ENCODE measurements at places on chromosomes 2 and 18. TPM values are rescaled to one million over a fixed set of nuclear protein-coding genes. Genes with fewer than 3 reads are reported as not detected.

DTNA gene
- not detected for polyA plus RNA-seq

ALK gene
- not detected for polyA plus RNA-seq

VAMP5 gene
- polyA plus RNA-seq, result 49.1 TPM

CIAO1 gene
- polyA plus RNA-seq, result 94.2 TPM

CHRNA1 gene
- polyA plus RNA-seq, result not detected

- no peaks in the 10 kb centered on the region for H3K27me3 ChIP-seq
- DNase-seq, result no peak
- H3K36me3 ChIP-seq, result no peaks in the 10 kb centered on the region
Observed at GRCh38 chr2:147490401-147491261, 354.2 kb upstream of the ACVR2A start.

DNA sequence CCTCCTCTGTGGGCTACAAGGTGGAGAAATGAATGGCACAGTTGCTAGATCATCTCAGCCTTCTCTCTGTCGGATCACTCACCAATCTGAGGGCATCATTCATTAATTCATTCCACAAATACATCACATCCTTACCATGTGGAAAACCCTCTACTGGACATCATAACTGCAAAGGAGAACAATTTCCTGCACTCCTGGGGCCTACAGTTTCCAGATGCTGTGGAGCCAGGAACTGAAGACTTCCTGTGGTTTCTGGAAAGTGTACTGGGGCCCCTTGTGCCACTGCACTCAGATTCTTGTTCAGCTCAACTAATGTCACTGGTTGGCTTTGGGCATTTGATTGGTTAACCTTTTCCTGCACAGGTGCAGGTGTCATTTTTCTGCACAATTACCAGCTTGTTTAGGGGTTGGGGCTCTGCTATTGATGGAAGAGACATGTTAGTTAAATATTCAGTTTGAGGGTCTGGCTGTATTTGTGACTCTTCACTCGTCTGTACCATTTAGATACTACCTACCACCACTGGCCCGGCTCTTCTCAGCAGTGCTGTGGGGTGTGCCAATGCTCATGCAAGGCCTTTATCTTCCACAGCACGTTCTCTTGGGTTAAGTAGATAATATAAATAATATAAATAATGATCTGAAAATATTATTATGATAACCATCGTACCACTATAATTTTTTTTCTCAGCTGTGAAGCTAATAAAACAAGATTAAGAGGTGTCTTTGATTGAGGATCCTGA, 427.3 kb downstream of the TSN start:
- no peak for DNase-seq
- H3K27ac ChIP-seq, result no peak overlapping the region
- no peaks in the 10 kb centered on the region for H3K36me3 ChIP-seq

DNA sequence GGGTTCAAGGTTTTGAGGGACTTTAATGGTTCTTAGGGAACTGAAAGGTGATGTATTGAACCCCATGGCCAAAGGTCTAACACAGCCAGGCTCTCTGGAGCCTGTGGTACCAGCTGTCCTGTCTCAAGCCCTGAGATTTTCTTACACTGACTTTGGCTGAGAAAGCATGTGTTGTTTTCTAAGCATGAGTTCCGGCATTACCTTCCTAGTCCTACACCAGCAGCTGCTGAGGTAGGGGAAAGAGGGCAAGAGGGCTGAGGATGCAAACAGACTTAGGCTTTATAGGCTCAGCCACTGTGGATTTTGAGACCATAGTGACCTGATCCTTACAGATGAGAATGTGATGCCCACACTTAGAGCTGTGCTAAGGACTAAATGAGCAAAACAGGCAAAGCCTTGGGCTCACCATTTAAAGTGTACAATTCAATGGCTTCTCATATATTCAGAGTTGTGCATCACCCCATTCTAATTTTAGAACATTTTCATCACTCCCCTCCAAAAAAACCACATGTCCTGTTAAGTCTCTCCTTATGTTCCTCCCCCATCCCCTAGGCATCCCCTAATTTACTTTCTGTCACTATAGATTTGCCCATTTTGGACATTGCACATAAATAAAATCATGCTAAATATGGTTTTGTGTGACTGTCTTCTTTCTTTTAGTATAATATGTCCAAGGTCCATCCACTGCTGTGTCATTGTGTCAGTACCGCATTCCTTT, 99.7 kb upstream of the OTOS start:
- H3K27ac ChIP-seq, result no peak overlapping the region
- no peaks in the 10 kb centered on the region for H3K4me1 ChIP-seq
- no peak overlapping the region for H3K4me3 ChIP-seq
- H3K36me3 ChIP-seq, result no peaks in the 10 kb centered on the region

GRCh38 chr2:30738141-30738911, 68.9 kb downstream of the CAPN13 start:
- DNase-seq, result no peak
- H3K27ac ChIP-seq, result no peak overlapping the region
- H3K27me3 ChIP-seq, result peaks cover 10% of the 10 kb centered on the region
- H3K4me1 ChIP-seq, result no peaks in the 10 kb centered on the region
- no peak overlapping the region for H3K4me3 ChIP-seq

GRCh38 chr18:78396077-78396476, 583.5 kb upstream of the SALL3 start:
- DNase-seq, result no peak
- no peaks in the 10 kb centered on the region for H3K4me1 ChIP-seq

- no peaks in the 10 kb centered on the region for H3K36me3 ChIP-seq
- H3K4me1 ChIP-seq, result no peaks in the 10 kb centered on the region
- no peak overlapping the region for H3K27ac ChIP-seq
- H3K4me3 ChIP-seq, result no peak overlapping the region
Observed at GRCh38 chr18:3910512-3910911, 460.5 kb downstream of the TGIF1 start.

- H3K27ac ChIP-seq, result no peak overlapping the region
- peaks cover 57% of the 10 kb centered on the region for H3K27me3 ChIP-seq
- no peak for DNase-seq
- peaks cover 37% of the 10 kb centered on the region for H3K4me1 ChIP-seq
Observed at GRCh38 chr18:57075716-57076400, 71.0 kb upstream of the BOD1L2 start.

- no peak overlapping the region for H3K27ac ChIP-seq
- no peaks in the 10 kb centered on the region for H3K36me3 ChIP-seq
- H3K4me1 ChIP-seq, result no peaks in the 10 kb centered on the region
- H3K4me3 ChIP-seq, result no peak overlapping the region
- DNase-seq, result no peak
- H3K27me3 ChIP-seq, result peaks cover 6% of the 10 kb centered on the region
Observed at GRCh38 chr2:103159018-103159417, 397.2 kb downstream of the TMEM182 start.

DNA sequence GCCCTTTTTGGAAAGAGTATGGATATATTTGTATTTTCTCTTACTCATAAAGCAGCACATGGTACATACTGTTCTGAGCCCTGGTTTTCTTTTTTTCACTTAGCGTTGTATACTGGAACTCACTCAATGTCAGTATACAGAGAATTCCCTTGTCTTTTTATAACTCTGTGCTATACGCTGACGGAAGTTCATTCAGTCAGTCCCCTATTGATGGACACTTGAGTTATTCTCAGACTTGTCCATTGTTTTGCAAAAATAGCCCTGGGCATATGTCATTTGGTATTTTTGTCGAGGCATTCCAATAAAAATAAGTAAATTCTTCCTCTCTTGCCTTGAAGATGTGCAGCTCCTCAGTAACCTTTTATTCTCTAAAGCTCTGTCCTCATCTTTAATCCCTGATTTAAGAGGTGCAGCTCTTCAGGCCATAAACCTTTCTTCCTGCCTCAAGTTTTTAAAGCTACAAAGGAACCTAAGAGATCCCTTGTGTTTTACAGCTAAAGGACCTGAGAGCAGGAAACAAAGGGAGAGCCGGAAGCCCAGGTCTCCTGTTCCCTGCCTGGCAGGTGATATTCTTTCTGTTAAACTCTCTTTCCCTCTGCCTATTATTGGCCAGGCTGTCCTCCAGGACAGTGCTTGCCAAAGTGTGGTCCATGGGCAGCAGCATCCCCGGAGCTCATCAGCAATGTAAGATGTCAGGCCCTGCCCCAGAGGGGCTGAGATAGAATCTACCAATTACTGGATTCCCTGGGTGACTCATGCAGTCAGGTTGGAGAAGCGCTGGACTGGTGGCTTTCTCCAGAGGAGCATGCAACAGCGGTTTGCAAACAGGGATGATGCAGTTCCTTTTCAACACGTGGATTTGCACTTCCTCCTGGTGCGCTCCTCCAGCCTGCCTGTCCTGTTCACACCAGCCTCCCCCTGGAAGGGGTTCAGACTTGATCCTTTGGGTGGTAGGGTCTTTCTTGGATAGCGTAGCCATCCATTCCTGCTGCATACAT, 158.0 kb downstream of the NEDD4L start:
- no peak overlapping the region for H3K27ac ChIP-seq
- no peak overlapping the region for H3K4me3 ChIP-seq
- peaks cover 9% of the 10 kb centered on the region for H3K27me3 ChIP-seq
- no peaks in the 10 kb centered on the region for H3K4me1 ChIP-seq

- no peaks in the 10 kb centered on the region for H3K36me3 ChIP-seq
- H3K27me3 ChIP-seq, result no peaks in the 10 kb centered on the region
- no peak overlapping the region for H3K4me3 ChIP-seq
- no peak overlapping the region for H3K27ac ChIP-seq
Observed at GRCh38 chr2:48444404-48444803, 85.5 kb upstream of the STON1 start.

DNA sequence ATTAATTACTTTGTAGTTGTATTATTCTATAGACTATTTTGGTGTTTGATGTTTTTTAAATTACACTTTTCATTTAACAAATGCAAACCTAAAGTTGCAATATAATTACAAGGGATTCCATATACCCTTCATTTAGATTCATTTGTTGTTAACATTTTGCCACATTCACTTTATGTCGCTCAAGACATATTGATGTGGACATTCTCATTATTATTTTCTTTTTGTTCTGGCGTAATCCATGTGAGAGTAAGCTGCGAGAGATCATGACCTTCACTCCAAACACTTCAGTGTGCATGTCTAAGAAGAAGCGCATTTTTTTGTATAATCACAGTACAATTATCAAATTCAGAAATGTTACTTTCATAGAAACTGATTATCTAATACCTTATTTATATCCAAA, 280.6 kb downstream of the CALCRL start:
- H3K27me3 ChIP-seq, result no peaks in the 10 kb centered on the region
- H3K27ac ChIP-seq, result no peak overlapping the region
- H3K4me1 ChIP-seq, result peaks cover 25% of the 10 kb centered on the region
- no peak overlapping the region for H3K4me3 ChIP-seq
- DNase-seq, result no peak

DNA sequence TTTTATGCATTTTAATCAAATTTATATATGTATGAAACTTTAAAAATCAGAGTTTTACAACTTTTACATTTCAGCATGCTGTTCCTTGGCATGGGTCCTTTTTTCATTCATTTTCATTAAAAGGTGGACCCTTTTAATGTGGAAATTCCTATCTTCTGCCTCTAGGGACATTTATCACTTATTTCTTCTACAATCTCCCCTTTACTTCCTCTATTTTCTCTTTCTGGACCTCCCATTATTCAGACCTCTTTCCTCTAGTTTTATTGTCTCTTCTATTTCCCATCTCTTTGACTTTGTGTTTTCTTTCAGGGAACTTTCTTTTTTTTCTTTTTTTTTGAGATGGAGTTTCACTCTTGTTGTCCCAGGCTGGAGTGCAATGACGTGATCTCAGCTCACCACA, 5.7 kb downstream of the PROC start:
- H3K36me3 ChIP-seq, result no peaks in the 10 kb centered on the region
- no peak overlapping the region for H3K27ac ChIP-seq
- H3K4me3 ChIP-seq, result peak overlapping the region; percentile 76

- H3K4me1 ChIP-seq, result peaks cover 20% of the 10 kb centered on the region
- H3K27ac ChIP-seq, result peak overlapping the region; percentile 81
- no peaks in the 10 kb centered on the region for H3K27me3 ChIP-seq
- H3K4me3 ChIP-seq, result no peak overlapping the region
- H3K36me3 ChIP-seq, result no peaks in the 10 kb centered on the region
Observed at GRCh38 chr2:96888072-96889011, 18.5 kb upstream of the SEMA4C start.

DNA sequence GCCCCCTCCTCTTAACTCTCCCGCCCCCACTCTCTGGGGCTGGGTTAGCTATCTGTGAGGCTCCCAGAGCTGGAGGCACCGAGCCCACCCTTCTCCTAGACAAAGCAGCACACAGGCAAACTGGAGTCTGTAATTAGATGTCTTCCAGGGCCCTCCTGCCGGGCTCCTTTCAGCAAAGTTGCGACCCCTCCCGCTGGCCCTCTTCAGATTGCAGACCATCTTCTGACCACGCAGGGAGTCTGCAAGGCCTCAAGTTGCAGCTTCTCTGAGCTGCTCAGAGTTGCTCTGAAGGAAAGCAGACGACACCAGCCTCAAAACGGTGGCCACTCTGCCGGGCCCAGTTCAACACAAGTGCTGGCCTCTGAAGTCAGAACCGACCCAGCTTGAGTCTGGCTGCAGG, 228.4 kb upstream of the COPS8 start:
- H3K4me3 ChIP-seq, result no peak overlapping the region
- DNase-seq, result no peak
- peaks cover 5% of the 10 kb centered on the region for H3K27me3 ChIP-seq
- no peaks in the 10 kb centered on the region for H3K36me3 ChIP-seq
- H3K27ac ChIP-seq, result no peak overlapping the region
- H3K4me1 ChIP-seq, result no peaks in the 10 kb centered on the region

- H3K27me3 ChIP-seq, result no peaks in the 10 kb centered on the region
- peak overlapping the region; percentile 90 for H3K4me3 ChIP-seq
- H3K27ac ChIP-seq, result peak overlapping the region; percentile 93
- no peak for DNase-seq
Observed at GRCh38 chr2:190649798-190650390, 1.0 kb downstream of the NAB1 start.

- H3K27me3 ChIP-seq, result no peaks in the 10 kb centered on the region
- H3K4me3 ChIP-seq, result no peak overlapping the region
- H3K36me3 ChIP-seq, result no peaks in the 10 kb centered on the region
- DNase-seq, result no peak
Observed at GRCh38 chr18:28009589-28009988, 167.3 kb downstream of the CDH2 start.

DNA sequence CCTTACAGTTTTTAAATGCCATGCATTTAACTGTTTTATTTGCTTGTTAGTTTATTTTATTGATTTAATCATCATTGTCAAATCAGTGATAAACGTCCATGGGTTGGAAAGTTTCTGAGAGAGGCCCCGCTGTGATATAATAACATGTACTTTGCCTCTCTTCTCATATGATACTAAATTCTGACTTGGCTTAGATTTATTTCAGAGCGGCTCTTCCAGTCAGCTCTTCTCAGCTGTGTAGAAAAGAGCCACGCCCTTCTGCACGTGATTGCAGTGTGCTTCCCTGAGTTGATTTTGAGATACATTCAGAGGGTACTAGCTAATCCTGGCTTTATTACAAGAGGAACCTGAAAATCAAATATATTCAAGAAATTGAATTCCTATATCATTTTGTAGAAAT, 218.6 kb downstream of the KCNE4 start:
- H3K4me3 ChIP-seq, result no peak overlapping the region
- H3K36me3 ChIP-seq, result no peaks in the 10 kb centered on the region
- no peak overlapping the region for H3K27ac ChIP-seq
- no peaks in the 10 kb centered on the region for H3K27me3 ChIP-seq

Measured in naive B cell (primary cell).